ENCODE measurements at places on chromosomes 5 and 9.

GRCh38 chr5:68343421-68343826 is 127.9 kb downstream of the PIK3R1 start:
- DNase-seq: peak; percentile 92

- peak; percentile 78 for DNase-seq
These were observed 297.2 kb downstream of the SPOCK1 start for GRCh38 chr5:137201876-137202275.

- DNase-seq: peak; percentile 96
These were observed 26.9 kb upstream of the EEIG1 start for GRCh38 chr9:128007566-128008138.

DNA sequence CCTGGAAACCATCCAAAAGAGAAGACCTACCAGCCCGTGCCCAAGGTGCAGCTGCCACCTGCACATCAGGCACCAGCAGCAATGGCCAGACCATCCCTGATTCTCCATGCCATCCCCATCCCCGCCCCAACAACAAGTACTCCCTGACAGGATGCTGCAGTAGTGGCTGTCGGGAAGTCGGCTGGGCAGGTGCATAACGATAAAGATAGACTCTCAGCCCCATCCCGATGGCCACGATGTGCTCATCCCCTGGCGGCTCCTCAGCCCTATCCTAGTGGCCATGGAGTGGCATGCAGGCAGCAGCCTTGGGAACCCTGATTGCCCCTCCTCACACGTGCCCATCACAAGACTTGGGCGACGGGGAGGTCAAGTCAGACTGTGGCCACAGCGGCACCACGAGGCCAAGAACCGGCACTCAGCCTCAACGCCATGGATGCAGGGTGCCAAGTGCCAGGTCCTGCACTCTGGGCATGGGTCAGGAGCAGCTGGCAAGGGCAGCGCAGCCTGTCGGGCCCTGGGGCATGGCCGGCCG is 368.8 kb upstream of the SPATA31A5 start:
- no peak for DNase-seq

- no peak for DNase-seq
These were observed 23.0 kb upstream of the B4GALT1 start for GRCh38 chr9:33190021-33190705.

- DNase-seq: no peak
These were observed 13.8 kb upstream of the STC2 start for GRCh38 chr5:173341961-173342430.

DNA sequence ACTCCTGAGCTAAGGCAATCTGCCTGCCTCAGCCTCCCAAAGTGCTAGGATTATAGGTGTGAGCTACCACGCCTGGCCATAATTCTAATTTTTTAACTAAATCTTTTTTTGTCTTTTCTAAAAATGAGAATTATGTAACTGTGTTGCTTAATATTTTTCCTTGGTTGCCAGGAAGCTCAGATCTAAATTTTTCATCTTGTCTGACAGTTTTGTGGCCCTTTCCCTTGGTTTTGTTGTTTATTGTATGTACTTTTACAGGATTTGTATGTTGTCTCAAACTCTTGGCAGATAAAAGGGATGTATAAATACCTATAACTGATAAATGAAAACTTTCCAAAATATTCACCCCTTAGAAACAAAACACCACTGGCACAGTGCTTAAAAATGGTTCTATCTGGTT is 88.2 kb upstream of the KLF9 start:
- DNase-seq: no peak

DNA sequence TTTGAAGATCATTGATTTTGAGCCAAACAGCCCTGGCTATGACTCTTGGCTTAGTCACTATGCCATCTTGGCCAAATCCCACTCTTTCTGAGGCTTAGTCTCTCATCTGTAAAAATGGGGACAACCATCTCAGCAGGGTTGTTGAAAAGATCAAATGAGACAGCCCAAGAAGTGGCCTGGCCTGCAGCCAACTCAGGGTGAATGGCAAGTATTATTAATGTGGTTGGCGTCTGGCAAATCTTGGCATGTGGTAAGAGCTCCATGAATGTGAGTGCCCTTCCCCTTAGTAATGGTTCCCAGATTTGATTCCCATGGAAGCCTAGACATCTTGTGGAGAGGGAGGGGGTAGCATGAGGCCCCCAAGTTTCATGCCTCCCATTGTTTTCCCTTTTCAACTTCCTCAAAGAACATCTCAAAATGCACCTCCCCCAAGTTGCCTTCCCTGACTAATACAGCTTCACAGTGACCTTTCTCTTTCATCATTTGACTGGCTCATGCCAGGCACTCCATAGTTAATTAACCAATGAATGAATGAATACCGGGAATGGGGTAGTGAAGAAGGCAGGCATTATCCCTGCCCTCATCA is 11.8 kb upstream of the TGFBI start:
- peak; percentile 100 for DNase-seq

DNA sequence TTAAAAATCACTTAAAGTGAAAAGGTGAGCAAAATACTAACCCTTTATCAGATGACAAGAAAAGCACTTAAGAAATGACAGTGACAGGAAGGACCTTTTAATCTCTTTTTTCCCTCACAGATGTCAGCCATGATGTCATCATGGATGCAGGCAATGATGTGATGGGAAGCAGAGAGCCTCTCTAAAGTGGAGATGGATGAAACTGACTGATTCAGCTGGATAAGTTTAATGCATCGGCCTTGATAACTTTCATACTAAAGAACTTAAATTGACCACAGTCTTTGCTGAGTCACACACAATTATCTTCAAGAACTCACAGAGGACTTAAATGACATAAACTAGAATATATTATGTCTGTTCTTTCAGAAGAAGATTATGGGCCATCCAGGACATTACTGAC is 153.2 kb upstream of the FGF10 start:
- no peak for DNase-seq
